GM23338 (cell line): ENCODE measurements at places on chromosomes 6 and 20.

GRCh38 chr6:13711324-13711732 lies 307 bp downstream of the RANBP9 start:
- no peak for DNase-seq

GRCh38 chr20:46255440-46256104 lies 52.7 kb downstream of the CDH22 start:
- DNase-seq: no peak

DNA sequence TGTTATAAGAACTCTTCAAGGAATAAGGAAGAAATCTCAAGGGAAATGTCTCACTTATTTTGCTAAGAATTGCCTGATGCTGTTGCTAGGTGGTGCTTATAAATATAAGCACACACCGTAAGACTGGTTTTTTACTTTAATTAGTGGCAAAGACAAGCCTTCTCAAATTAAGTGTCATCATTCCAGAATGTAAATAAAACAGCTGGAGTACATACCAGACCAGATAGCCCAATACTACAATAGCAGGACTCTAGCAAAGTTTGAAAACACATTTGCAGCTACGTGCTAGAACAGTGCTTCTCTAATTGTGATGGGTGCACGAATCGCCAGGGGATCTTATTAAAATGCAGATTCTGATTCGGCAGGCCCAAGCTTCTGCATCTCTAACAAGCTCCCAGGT lies 6.8 kb downstream of the CNKSR3 start:
- peak; percentile 25 for DNase-seq

GRCh38 chr20:46139266-46139889 lies 21.3 kb downstream of the CD40 start:
- no peak for DNase-seq

DNA sequence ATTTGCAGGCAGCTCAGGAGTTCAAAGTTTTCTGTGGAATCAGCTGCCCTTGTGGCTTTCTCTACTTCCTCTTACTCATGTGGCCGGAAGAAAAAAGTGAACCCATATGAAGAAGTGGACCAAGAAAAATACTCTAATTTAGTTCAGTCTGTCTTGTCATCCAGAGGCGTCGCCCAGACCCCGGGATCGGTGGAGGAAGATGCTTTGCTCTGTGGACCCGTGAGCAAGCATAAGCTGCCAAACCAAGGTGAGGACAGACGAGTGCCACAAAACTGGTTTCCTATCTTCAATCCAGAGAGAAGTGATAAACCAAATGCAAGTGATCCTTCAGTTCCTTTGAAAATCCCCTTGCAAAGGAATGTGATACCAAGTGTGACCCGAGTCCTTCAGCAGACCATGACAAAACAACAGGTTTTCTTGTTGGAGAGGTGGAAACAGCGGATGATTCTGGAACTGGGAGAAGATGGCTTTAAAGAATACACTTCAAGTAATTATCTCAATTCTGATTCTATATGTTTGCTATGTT lies 1.1 kb downstream of the MGME1 start:
- DNase-seq: peak; percentile 39

DNA sequence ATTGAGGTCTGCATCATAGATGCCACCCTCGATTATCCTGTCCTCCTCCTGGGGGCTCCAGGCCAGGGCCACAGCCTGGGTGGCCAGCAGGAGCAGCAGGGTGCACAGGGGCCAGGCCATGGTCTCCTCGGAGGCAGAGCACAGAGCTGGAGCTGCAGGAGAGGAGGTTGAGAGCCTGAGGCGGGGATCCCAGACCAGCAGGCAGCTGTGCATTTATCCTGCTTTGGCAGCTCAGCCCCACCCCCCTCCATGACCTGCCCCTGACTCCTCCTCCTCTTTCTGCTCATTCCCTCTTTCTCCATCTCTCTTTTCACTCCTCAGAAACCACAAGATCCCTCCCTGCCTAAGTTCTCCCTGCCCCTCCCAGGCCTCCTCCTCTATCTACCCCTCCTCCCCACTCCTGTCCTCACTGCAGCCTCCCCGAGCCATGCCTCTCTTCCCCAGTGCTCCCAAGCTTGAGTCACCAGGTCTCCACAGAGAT lies at the start of gene CST2:
CST2 (minus strand) TSS at position 189 of the 481 bp plus-strand sequence; CDS start at position 120, 69 bp downstream.
- DNase-seq: no peak

DNA sequence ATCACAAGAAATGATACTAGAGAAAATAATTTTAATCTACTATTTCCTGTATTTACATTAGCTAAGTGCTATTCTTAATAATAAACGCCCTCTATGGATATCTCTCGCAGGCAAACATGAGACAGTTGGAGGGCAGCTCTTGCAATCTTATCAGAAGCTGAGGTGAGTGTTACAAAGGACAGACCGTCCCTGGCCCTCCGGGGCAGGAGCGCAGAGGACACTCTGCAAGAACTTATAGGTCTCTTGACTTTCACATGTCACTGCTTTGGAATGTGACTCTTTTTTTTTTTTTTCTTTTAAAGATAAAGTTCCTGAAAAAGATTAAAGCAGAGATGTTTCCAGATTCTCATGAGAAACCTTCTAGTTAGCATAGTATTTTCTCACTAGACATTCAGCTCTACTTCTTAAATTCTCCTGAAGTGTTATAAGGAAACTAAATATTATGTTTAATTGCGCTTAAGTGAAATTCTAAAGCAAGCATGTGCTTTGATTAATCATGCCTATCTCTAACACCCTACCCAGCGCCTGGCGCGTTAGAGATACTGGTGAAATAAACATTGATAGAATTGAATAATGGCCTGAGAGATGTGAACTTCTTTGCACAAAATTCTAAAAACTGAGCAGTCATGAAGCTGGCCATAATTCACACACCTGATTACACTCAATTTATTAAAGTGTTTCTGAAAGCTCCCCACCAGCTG lies 57.4 kb downstream of the SYTL3 start:
- no peak for DNase-seq

DNA sequence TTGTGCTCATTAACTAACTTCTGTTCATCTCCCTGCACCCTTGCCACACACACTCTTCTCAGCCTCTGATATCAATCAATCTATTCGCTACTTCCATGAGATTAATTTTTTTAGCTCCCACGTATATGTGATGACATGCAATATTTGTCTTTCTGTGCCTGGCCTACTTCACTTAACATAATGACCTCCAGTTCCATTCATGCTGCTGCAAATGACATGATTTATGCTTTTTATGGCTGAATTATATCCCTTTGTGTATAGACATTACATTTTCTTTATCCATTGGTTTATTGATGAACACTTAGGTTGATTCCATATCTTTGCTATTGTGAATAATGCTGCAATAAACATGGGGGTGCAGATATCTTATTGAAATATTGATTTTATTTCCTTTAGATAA lies 50.8 kb upstream of the SPTLC3 start:
- DNase-seq: no peak

DNA sequence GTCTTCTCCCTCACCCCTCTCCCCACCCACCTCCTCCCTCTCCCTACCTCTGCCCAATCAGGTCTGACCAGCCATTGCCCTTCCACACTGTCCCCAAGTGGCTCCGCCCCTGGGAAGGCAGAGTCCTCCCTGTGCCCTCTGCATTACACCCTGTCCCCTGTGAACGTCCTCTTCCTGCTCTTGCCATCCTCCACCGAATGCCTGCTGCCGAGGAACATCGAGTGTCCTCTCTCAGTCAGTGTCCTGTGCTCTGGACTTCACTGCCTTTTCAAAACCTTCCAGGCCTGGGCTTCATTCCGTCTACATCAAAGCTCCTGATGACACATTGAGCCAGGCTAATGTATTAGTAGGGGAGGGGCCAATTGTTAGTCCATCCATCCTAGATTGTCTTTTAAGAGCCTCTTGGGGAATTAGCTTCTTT lies 3.3 kb upstream of the PACSIN1 start:
- peak; percentile 77 for DNase-seq

GRCh38 chr6:139904158-139904533 lies 529.7 kb upstream of the CITED2 start:
- DNase-seq: no peak

DNA sequence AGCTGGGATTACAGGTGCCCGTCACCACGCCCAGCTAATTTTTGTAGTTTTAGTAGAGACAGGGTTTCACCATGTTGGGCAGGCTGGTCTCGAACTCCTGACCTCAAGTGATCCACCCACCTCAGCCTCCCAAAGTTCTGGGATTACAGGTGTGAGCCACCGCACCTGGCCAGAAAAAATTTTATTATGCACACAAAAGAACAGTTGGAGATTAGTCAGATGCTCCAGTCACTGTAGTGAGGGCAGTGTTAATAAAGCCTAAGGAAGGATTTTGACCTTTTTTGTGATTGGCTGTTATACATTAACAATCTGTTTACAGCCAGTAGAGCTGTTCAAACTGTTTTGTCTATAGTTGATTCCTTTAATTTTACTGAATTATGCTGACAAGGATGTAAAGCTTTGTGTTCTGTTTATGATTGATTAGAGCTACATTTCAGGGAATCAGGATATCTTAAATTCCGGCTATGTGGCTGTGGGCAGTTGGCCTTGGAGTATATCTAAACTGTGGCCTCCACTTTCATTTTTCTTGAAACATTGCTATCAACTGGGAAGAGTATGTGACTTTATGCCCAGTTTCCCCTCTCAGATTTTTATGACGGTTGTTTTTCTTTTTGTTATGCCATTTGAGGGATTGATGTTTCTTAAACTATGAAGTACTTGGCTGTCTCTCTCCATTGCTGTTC lies 9.9 kb downstream of the ZSWIM3 start:
- no peak for DNase-seq

DNA sequence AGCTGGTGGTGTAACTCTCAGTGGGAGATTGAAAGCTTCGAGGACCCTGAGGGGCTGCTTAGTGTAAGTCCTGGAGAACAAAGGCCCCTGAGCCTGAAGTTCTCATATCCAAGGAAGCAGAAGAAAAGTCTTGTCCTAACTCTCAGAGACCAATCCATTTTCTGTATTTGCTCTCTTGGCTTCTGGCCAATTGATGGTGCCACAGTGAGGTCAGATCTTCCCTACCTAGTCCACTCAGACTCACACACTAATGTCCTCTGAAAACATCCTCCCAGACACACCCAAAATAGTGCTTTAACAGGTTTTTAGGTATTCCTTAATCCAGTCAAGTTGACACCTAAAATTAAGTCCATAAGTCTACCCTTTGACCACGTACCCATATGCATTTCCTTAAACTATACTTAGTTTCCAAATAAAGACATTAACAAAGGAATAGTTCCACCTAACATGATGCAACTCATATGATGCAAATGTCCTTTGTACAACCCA lies 29.4 kb downstream of the ZNF292 start:
- no peak for DNase-seq

DNA sequence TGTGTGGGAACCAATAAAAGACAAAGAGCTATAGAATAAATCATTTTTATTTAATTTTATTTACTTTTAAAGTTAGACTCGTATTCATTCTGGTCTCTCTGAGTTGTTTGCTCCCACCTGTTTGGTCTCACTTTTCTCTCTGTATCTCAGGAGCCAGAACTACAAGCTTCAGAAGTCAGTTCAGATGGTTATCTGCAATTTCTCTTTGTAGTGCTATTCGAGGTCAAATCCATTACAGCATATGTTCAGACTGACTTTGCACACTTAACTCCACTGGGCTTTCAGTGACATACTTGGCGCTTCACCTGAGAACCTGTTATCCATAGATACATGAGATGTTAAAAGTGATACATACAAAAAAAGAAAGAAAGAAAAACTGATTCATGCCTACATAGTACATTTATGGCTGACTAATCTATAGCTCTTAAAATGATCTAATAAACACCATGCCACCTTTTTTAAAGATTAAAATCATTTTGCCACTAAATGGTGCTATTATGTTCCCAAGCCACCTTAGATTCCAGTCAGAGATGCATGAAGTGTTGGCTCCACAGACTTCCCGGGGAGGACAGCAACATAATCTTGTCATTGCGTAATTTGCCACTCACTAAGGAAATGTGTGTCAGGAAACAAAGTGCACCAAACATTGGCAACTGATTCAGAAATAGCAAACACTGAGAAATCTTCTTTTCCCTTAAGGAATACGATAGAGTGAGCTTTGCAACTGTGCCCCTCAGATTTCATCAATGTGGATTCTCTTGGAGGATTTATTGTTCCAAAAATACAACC lies 396.7 kb downstream of the HACE1 start:
- DNase-seq: no peak

DNA sequence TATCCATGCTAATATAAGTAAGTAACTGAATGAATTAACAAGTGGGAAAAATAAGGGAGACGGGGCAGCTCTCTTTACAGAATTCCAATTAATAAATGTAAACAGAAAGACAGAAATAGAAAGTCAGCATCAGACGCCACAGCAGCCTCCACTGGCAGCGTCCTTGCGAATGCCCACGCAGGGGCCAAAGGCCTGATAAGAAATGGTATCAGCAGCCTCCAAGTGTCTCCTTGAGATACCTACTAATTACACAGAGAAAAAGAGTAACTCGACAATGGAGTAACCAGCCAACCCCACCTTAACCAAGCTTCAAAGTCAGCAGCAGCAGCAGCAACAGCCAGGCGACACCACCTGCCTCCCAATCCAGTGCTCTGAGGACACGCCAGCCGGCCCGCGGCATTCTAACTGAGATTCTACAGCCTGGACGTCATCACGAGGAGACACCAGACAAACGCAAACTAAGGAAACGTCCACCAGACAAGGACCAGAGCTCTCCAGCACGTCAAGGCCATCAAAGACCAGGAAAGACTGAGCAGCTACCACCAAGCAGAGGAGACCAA lies 78.8 kb downstream of the TAF4 start:
- DNase-seq: no peak

GRCh38 chr6:39590871-39591393 lies 134.3 kb downstream of the KIF6 start:
- peak; percentile 46 for DNase-seq

DNA sequence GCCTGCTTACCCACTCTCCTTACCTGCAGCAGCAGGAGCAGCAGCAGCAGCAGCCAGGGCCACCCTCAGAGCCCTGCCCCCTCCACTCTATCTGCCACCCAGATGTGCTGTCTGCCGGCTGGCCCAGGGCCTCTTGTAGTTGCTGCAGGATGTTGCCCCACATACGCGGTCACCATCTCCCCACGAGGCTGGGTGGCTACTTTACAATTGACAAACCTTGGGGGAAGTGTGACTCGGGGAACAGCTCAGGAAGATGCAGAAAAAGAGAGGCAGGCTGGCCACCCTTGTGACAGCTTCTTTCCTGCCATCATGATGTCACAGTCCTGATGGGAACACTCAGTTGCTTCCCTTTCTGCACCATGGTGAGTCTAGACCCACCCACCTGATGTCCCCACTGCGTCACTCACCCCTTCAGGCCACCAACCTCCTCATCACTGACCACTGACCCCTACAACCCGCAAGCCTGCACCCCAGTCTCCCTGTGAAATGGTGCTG lies 14.5 kb downstream of the TREM1 start:
- DNase-seq: no peak

- DNase-seq: no peak
Observed at GRCh38 chr20:45069261-45069660, 31.7 kb downstream of the KCNS1 start.

DNA sequence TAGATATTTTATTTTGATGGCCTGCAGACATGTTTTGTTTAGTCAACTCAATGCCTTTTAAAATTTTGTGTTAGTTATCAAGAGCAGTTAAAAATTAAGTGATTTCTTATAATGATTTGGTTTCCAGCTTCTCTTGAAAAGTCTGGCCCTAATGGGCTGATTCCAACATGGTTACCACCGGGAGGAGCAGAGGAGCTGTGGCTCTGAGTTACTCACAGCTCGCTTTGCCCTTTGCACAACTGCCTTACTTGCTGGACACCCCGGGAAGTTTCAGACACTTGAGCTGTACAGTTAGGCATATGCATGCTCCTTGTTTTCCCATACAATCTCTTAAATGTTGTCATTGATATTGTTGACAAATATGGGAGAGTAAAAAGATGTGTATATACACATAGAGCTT lies 173.1 kb upstream of the MMS22L start:
- peak; percentile 27 for DNase-seq

GRCh38 chr20:50624351-50625016 lies 66.9 kb downstream of the RIPOR3 start:
- DNase-seq: no peak
